NCI-H1105 (cell line): ENCODE measurements at places on chromosomes 7 and 10.
A peak's percentile ranks its signal among the peaks of the same experiment; 100 is the strongest.

DNA sequence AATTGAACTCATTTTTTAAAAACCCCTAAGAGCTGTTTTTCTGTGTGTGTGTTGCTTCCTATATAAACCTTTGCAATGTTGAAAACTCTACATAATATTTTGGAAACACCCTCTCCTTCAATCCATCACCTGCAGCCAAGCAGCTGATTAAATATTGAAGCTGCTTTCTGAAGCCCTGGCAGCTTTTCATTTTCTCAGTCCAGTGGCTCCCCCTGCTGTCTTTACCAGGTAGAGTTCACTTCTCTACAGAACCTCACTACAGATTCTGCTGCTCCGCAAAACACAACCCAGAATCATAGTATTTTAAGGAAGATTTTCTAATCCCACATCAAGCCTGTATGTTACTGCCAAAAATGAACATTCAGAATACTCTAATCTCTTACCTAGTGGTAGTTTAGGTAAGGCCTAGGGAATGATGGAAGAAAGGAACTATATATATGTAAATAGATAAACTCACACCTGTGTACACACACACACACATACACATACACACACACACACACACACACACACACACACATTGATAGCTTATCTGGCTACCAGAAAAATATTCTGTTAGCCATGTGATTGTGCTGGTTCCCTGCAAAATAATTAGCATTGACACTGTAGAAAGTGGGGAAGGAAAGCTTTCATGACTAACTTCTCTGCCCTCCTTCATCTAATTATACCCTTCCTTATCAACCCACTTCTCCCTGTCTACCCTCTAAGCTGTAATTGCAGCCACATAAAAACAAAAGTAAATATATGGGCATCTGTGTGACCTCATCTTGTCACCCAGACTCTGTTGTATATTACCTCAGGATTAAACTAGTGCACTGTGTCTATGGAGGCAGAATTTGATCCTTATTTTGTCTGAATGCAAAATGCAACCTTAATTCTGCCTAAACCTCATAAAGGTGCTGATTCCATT, 229.5 kb upstream of the FZD1 start:
- DNase-seq: peak; percentile 75

GRCh38 chr10:89548673-89549072, 13.3 kb upstream of the SLC16A12 start:
- no peak for DNase-seq

DNA sequence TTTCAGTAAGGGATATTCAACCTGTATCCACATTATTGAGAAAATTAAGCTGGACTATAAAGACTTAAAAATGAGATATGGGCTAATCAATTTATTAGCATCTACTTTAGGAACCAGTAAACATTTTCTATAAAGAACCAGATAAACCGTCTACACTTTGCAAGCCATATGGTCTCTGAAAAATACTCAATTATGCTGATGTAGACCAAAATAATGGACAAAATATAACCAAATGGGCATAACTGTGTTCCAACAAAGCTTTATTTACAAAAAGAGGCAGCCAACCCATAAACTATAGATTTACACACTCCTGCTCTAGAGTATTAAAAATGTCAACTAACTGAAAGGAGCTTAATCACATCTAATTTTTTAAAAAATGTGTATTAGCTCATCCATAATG, 42.3 kb downstream of the TNPO3 start:
- no peak for DNase-seq

- no peak for DNase-seq
Measured at GRCh38 chr7:77252506-77252905, 52.9 kb upstream of the FGL2 start.

- DNase-seq: no peak
Measured at GRCh38 chr7:105996860-105997737, 34.0 kb downstream of the CDHR3 start.

- no peak for DNase-seq
Measured at GRCh38 chr10:97684866-97685394, 2.1 kb downstream of the AVPI1 start.

GRCh38 chr10:62583876-62584615, 209.9 kb downstream of the ZNF365 start:
- no peak for DNase-seq

DNA sequence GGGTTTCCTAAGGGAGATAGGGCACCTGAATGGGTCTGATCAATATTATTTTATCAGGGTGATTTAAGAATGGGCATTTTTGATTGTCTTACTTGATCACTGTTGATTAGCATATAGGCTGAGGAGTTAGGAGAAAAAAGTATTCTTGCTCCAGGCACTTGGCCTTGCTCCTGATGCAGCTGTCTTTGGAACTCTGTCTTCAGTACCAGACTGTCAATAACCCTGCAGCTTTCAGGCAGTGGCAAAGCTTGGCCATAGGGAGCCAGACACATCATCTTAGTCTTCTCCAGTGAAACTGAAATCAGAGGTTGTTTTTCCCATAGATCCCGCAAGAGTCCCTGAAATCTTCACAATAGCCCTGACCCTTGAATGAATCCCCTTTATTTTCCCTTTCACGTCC, 47.2 kb downstream of the EXOC4 start:
- DNase-seq: no peak

DNA sequence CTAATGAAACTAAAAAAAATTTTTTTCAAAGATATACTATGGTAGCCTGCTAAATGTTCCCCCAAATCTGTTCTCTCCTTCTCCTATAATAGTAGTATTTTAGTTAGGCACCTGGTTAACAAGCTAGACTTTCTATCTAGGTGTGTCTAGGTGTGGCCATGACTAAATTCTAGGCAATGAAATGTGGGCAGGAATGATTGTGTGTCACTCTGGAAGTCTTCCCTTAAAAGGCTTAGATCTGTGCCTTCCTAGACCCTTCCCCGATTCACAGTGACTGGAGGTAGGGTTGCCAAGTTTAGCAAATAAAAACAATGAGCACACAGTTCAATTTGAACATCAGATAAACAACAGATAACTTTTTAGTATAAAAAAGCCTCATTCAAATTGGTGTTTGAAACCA, 8.3 kb upstream of the ARHGAP21 start:
- DNase-seq: no peak

DNA sequence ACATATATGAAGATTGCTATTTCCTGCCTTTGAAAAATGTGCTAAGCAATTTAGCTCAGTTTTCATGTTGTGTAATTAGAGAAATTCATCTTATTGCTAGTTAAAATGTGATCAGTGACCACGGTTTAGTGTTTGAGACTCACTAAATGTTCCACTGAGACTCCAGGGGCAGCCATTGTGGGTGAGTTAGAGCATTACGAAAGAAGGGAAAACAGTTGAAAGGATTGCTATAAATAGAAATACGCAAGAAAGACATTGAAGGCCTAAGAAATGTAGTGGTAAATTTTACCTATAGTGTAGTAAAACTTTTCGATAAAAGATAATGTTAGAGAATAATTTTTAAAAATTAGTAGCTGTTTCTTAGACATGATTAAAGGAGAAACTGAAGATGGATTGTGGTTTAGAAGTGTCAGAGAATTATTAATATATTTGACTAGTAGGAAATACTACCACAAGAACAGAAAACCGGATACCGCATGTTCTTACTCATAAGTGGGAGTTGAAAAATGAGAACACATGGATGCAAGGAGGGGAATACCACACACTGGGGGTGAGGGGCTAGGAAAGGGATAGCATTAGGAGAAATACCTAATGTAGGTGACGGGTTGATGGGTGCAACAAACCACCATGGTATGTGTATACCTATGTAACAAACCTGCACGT, 394.5 kb downstream of the SEMA3D start:
- DNase-seq: no peak

DNA sequence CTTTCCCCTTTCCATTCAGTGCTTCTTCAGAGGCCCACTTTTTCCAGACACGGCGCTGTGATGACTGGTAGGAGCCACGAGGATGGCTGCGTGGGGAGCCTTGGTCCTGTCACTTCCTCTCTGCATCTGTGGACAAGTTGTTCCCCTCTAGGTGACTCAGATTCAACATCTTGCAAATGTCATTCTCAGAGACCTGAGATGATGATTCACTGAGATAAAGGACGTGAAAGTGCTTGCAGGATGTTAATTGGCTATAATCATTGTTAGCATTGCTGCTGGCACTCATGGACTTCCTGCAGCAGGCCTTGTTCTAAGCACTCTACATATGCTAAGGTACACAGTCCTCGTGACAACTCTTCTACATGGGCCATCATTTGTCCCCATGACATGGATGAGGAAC, 489.8 kb upstream of the ZMIZ1 start:
- no peak for DNase-seq

DNA sequence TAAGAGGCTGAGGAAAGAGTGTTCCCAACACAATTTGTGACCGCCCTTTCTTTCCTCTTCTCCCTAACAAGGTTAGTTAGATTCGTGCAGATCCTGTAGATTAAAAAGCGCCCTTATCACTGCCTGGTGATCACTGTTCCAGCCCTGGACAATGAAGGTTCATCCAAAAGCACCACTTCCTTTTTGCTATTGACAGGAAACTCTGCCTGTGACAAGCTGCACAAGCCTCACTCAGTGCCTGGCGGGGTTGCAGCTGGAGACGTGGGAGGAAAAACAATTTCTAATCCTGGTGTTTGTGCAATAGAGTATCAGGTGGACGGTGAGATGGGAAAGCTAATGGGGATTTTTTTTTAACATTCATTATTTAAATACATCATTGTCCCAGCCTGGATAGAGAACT, 105.9 kb upstream of the CAV2 start:
- DNase-seq: no peak

DNA sequence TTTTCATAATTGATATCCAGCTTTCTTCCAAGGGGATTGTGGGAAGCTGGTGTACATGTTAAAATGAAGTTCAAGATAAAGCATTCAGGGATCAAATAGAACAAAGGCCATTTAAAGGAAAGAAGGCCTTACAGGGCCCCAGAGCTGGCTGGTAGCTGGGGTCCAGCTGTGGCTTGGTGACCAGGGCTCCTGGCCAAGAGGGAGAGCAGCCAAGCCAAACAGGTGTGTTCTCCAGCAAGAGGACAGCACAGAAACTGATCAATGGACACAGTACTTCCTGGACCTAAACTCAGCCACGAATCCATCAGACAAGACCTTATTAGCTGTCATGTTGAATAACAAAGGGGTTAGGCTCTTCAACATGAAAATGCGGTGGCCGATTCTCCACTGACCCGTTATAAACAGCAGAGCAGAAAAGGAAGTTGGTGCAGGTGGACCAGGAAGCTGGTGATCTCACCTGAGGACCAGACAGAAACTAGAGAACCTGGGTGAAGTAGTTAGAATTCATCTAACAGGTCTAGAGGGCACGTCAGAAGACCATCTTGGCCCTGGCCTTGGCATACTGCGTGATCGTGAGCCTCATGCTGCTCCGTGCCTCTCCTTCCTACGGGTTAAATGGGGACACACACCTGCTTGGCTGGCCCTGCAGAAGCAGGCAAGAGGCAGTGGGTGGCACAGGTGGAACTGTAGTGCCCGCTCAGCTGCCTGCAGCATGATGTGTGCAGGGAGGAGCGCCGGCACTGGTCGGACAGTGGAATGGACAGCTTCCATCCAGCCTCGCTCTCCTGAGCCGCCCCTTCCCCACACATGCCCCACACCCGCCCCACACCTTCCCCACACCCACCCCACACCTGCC, 53.8 kb downstream of the PARP12 start:
- no peak for DNase-seq

DNA sequence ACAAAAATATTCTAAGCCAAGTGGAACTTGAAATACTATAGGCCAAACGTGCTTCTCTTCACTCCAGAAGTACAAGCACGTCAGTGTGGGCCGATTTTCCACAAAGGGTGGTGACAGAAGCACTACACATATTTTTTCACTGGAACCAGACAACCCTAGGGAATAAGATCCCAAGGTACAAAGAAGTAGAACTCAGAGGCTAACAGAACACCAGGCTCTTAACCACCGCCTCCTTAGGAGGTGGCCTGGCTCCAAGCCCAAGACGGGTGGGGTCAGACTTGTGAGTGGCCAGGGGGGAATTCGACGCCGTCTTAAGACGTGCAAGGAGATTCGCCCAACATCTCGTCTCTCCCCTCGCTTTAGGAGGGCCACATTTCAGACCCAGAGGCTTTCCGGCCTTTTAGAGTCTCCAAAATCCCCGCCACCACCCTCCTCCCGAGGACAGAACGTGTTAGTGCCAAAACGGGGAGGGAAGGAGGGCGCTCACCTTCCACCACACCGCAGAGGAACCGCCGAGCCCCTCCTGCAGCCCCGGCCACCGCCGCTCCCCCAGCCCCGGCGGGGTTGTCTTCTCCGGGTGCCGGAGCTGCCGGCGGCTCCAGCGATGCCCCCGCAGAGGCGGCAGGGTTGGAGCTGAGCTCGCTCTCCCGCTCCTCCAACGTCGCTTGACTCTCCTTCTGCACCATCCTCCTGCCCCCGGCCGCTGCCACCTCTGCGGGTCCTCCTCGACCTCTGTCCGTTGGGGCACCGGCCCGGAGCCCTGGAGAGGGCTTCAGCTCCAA, 716 bp downstream of the OGA start:
- no peak for DNase-seq

DNA sequence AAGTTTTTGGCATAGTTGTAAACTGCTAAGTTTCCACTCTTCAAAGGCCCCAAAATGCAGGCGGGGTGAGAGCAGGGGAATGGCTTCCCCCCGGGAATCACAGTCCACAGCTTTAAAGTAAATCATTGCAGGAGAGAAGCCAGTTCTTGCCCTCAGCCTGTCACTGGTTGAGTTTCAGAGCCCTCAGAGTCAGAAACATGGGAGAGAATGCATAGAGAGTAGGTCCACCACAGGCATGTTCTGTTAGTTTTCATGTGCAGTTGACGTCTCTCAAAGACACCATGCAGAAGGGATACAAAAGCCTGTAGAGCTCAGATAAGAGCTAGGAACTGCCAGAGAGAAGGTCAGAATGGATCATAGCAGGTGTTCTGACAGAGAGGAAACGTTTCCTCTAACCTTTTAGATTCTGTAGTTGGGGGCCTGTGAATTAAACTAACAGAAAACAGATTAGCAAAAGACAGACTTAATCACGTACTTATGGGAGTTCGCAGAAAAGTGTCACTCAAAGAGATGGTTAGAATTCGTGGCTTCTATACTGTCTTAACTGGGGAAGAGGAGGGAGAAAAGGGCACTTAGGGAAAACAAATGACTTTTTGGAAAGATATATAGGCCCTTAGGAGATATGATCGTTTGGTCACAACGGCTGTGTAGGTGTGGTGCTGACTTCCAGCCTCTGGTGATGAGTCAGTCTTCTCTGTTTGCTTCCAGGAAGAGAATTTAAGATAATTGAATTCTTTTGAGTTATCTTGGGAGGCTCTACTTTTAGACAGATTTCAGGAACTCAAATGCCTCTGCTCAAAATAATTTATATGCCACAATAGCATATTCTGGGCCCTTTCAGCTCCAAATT, 48.0 kb upstream of the MSRB2 start:
- no peak for DNase-seq

DNA sequence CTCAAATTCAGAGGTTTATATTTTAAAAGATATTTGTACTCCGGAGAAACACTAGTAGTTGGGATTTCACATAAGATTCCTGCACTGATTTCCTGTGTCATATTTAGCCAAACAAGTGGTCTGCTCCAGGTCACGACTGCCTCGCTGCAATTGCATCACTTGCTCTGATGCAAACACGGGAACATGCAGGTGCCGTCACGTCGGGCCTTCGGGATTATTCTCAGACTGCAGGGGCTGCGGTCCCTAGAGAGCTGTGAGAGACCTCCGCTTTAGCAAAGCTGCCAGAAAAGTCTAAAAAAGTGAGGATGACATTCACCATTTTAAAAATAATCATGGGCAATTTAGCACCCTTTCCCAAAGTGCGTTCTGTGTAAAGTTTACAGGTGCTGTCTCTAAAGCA, 93.5 kb upstream of the DDC start:
- no peak for DNase-seq

- no peak for DNase-seq
Measured at GRCh38 chr7:159097661-159098423, 46.8 kb downstream of the VIPR2 start.
